ENCODE measurements at places on chromosomes 1 and 21.

DNA sequence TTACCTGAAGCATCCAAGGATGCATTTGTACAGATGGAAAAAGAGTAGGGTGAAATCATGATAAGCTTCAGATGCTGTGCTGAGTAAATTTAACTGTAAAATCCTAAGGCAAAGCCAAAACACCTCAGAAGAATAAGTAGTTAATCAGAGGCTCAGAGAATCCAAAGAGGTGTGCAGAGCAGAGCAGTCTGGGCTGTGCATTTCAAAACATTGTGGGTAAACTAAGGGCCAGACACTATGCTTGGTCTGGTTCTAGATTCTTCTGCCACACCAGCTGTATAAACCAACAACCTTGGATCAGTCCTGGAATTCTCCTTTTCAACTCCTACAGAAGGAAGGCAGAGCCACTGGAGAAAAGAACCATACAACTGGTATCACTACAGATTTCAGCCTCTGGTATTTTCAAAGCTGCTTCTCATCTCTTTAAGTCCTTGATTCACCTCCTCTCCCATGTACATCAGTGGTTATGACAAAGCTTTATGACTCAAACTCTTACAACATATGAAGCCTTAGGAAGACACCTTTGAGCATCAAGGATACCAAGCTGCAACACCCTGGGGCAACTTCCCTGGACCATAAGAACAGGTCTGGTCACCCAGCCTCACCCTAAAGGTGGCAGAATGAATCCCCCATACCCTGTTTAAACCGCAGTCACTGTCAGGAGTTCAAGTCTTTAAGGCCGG lies 11.6 kb upstream of the HIPK1 start:
- DNase-seq = no peak

DNA sequence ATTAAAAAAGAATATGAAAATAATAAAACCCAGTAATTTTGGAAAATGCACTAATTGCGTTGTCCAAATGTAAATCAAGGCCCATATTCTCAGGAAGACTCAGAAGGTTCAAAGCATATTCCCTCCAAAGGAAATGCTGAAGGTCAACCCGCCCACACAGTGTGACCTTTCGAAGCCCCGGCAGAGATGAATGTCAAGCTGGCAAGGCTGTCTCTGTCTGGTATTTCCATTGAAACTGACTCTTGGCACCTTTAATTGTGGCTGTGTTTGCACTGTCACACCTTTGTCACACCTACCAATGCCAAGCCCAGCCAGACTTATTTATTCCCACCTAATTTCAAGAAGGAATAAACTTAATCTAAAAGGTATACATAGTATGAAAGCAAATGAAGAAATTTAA lies 82.5 kb downstream of the NTPCR start:
- no peak for DNase-seq

DNA sequence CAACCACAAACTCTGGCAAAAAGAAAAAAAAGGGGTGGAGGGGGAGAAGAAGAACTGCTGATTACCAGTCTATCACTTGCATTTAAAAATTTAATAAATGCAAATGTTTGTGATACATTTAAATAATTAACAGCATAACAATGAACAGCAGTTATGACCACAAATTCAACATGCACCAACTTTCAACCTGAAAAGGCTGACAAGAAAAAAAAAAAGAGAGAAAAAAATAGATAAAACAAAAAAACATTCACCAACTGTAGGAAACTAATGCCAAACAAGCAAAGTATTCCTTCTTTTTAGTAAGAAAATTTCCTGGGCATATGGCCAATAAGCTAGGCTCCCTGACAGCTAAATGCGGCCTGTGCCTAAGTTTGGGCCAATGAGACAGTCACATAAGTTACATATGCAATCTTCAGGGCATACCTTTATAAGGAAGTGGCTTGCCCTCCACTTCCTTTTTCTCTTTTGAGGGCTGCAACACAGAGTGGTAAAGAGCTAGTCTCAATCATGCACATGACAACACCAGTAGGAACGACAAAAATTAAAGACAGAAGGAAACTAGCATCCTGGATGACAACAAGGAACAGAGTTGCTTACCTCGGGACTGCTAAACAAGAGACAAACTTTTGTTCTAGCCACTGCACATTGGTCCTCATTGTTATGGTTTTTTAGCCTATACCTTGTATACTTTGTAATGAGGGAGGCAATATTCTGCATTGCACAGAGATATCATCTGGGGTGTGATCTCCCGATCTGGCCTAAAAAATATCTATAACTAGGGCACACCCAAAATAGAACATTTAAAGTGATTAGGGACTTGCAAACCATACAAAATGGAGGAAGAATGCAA lies 24.2 kb upstream of the PHTF1 start:
- DNase-seq = no peak

- no peak for DNase-seq
Measured at GRCh38 chr1:150477320-150477719, 9.9 kb upstream of the TARS2 start.

DNA sequence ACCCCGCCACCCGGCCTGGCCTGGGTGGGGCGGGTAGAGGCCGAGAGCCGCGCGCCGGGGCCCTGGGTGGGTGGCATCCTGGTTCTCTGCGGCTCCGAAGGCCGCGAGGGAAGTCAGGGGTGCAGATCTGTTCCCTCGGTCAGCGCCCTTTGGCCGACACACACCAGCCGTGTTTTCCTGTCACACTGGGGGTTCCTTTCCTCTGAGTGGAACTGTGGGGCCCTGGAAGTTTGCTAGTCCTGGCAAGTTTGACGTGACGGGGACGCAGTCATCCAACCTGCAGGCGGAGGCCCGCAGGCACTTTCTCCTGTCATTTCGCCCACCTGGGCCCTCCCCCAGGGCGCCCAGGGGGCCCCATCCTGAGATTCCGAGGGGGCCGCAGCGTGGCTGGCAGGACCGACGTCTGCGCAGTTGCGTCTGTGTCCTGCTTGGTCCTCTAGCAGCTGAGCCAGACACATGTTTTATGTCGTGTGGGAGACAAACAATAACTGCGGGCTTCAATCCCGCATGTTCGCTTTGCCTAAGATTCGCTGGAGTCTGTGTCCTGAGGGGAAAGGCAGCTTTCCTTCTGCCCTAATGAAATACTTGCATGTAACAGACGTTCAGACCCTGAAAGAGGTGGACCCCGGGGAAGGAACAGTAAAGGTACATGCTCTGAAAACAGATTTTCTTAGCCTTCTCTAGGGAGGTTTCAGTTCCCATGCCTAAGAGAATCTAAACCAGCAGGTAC lies 1.5 kb downstream of the FAM163A start:
- no peak for DNase-seq

DNA sequence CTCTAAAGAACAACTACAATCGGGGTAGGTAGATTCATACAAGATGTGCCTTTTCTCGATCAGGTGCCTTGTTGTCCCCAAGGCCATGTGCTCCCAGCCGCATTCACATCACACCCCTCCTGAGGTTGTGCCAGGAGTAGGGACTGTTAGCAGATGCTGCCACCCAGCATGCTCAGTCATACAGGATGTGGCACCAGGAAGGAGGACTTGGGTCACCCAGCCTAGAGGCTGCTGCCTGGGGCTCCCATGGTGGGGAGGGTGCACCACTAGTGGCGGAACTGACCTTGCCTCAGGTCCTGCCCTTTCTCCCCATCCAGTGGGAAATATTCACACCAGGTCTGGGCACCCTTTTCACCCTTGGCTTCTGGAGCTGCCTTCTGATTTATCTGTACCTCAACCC lies 8.3 kb downstream of the TEX35 start:
- DNase-seq = no peak

GRCh38 chr21:42460391-42461184 lies 35.4 kb downstream of the RSPH1 start:
- no peak for DNase-seq

GRCh38 chr1:111633736-111634247 lies 14.2 kb downstream of the RAP1A start:
- no peak for DNase-seq
